ENCODE measurements at places on chromosomes 4 and X.

- DNase-seq, result no peak
Observed at GRCh38 chr4:108036213-108036612, 46.5 kb downstream of the HADH start.

DNA sequence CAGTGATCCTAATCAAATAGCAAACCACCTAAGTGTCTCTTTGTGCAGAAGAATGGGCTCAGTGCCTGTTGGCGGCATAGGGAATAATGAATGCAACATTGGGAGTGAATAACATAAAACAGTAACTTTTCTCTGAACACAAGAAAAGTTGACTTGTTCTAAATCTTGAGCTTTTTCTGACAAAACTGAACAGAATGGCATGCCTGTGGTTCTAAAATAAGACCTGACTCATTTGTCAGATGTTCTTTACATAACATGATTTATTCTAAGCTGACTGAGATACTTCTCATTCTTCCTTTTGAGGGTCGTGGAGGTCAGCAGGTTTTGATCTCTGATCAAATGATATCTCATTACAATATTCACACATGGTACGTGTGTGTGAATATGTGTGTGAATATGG lies 165.4 kb upstream of the WDR1 start:
- DNase-seq, result no peak

- DNase-seq, result no peak
Observed at GRCh38 chr4:3442460-3442958, 741 bp downstream of the HGFAC start.

DNA sequence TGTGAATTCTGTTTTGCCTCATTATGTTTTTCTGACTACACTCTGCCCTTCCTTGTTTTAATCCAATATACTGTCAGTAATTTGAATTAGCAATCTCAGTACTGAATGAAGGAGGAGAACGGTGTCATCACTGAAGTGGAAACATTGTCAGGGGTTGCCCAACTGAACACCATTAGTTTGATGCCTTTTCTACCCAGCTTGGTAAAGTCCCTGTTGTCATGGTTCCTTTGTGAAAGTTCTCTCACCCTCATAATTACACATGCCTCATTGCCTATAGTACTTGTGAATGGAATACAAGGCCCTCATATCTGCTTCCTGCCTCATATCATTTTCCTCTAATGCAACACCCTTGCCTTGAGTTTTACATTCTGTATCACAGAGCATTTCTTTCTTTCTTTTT lies 76.9 kb downstream of the RRAGB start:
- no peak for DNase-seq

- DNase-seq, result no peak
Observed at GRCh38 chr4:146110871-146111485, 64.5 kb upstream of the LSM6 start.

- DNase-seq, result no peak
Observed at GRCh38 chr4:1500231-1500965, 94.2 kb upstream of the NKX1-1 start.

DNA sequence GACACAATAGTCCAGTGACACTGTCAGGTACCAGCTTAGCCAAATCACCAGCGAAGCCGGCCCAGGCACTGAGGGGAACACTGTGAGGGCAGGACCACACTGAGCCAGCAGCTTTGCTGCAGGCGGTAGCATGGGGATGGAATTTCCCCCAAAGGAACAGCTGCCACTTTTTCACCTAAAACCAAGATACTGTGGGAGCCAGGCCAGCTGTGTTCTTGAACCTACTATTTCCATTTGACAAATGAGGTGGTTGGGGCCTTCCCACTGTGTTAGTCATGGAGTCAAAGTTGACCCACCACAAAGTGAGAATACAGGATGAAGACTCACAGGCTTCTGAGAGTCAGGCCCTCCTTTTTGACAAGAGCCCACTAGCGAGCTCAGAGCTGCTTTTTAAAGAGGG lies 70.7 kb upstream of the SH3RF1 start:
- no peak for DNase-seq

DNA sequence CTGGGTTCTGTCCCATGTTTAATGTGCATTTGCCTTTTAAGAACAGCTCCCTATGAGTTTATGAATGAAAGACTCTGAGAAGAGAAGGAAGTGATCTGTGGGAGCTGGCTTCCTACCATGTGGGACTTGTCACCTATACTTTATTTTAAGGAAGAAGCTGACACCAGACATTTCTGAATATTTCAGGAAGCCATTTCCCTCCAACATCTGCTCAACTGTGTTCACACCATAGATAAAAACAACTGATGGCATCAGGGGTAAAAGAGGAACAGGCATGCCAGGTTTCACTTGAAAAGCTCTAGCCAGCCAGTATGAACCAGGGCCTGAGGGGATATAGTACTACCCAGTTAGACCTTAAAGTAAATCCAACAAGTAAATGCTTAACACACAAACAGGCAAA lies 116.0 kb downstream of the COL4A6 start:
- no peak for DNase-seq

DNA sequence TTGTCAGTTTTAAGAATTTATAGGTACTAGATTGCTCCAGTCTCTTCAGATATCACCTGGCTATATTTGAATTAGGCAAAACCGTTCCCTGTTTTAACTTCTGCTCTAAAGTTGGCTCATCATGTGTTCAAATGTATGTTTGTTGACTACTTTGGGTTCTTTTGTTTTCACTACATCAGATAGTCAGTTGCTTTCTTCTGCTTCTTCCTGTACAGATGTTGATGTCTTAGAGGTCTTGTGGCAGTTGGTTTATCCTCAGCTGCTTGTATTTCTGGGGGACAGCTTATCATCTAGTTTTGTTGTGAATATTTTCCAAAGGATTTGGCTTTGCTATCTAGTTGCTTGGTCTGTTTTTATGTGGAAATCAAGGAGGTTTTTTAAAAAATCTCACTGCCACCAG lies 28.0 kb downstream of the TBC1D19 start:
- no peak for DNase-seq

DNA sequence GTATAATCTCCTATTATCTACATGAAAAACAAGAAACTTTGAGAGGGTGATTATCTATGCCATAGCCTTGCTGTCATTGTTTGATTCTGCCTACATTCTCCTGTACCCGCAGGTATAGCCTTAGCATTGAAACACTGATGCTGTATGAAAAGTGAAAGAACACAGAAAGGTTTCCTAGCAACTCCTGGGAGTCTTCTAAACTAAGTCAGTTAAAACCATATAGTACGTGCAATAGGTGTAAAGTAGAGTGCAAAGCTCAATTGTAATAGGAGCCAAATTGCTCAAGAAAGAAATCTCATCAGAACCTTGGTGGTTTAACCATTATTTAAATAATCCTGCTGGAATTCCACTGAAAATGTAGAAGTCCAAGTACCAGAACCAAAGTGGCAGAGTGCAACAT lies 489.7 kb downstream of the PCDH10 start:
- DNase-seq, result no peak

- DNase-seq, result no peak
Observed at GRCh38 chr4:858831-859451, 33.0 kb upstream of the CPLX1 start.

- no peak for DNase-seq
Observed at GRCh38 chrX:153944140-153944799, at the start of gene RENBP. Gene RENBP (minus strand): TSS chrX:153944643. CDS start chrX:153944610, 33 bp downstream.

DNA sequence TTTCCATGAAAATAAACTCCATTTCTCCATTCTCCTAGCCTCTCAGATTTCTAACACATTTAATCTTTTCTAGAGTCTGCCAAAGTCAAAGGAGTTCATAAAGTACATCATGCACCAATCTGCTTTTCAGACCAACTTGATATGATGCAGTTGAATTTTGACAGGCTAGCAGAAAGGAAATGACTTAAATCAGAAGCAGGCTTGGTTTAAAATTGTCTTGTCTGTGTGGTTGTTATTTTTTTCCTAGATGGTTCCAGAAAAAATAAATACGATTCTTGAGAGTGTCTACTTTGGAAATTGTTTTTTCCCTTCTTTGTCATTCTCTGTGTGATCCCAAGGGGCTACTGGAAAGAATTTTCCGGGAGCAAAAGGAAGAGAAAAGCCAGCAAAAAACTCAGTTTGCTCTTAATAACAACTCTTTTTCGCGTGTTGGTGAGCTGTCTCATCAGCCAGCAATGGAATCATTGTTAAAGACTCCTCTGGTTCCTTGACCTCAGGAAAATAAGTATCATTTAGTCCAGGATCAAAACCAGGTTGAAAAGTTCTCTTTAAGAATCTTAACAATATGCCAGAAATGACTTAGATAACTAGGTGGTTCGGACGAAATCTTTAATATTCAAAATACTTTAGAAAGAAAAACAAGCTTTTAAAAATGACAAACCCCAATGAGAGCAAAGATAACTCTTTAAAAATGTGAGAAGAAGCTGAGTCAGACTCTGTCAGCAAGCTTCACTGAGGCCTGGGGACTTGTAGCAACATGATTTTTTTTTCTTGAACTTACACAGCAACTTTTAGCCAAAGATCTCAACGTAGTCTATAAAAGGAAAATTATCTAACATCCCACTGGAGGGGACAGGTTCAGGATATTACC lies 49.7 kb upstream of the GAB1 start:
- DNase-seq, result no peak

- DNase-seq, result no peak
Observed at GRCh38 chr4:47711646-47712045, 126.2 kb downstream of the CORIN start.

- no peak for DNase-seq
Observed at GRCh38 chrX:57211906-57212305, 74.6 kb upstream of the FAAH2 start.

DNA sequence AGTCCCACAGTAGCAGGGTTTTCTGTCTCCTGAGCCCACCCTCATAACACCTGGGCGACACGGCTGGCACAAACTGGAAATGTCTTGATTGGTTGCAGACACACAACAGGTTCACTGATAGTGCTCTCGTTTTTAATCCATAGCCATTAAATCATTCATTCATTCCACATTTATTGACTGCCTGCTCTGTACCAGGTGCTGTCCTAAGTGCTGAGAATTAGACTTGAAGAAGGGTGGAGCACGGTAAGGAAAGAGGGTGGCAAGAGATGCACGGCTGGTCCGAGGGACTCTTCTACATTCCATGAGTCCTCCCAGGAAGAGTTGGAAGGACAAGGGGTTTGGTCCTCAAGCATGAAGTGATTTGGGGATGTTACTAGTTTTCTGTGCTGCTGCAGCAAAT lies 100.0 kb downstream of the RELL1 start:
- DNase-seq, result no peak

- peak; percentile 10 for DNase-seq
Observed at GRCh38 chr4:151644622-151645021, 116.2 kb downstream of the GATB start.

DNA sequence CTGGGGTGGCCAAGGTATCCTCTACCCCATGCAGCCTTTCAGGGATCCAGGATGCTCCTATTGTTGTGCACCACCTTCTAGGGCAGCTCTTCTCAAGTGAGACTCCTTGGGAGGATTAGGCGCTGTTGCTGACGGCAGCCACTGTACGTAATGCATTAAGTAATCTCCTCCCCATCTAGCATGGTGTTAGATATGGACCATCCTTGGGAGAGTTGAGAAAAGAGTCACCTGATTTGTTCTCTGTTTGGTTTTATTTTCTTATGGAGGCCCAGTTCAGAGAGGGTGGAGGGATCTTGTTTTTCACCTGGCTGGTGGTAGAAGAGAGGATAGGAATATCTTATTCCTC lies 46.4 kb downstream of the GYG2 start:
- no peak for DNase-seq

- DNase-seq, result peak; percentile 63
Observed at GRCh38 chr4:117084866-117085701, at the start of gene TRAM1L1. Gene TRAM1L1 (minus strand): TSS chr4:117085576. CDS start chr4:117085393, 183 bp downstream.

DNA sequence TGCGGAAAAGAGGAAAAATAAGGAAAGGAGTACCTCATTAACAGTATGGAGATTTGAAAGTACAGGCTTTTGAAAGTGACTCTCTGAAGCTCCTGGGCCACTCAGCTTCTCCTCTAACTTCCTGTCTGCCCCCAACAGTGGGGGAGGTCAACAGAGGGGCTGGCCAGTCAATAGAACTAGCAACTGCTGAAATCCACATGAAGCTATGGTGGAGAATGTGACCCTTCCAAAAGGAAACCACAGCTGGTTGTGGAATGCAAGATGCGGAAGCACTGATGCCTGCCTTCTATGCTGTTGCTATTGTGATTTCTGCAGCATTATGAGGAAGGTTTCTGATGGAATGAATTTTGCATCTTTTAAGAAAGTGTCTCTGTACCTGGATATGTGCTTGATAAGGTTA lies 2.4 kb downstream of the CORIN start:
- no peak for DNase-seq

DNA sequence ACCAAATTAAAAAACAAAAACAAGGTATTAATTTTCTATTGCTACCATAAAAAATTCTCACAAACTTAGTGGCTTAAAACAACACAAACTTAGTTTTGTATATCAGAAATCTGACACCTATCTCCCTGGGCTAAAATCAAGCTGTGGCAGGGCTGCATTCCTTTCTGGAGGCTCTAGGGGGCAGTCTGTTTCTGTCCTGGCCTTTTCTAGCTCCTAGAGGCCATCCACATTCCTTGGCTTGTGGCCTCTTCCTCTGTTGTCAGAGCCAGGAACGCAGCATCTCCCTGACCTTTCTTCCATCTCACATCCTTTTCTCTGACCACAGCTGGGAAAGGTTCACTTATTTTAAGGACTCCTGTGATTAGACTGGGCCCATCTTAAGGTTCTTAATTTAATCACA lies 38.9 kb upstream of the TLR2 start:
- no peak for DNase-seq

DNA sequence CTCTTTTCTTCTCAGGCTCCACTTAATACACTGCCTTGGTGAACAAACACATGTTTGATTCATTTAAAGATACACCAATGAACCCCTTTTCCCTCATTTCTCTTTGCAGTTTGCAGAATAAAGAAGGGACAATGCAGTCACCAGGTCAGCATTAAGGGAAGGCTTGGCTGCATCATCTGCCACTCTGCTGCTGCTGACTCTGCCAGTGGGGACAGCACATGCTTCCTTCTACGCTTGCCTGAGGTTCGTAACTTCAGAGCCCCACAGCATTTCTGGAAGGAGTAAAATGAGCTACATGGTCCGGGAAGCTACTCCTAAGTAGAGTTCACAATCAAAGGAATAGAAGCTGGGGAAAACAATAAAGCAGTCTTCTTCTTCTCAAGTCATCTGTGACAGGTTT lies 178.9 kb upstream of the GATB start:
- DNase-seq, result no peak

GRCh38 chrX:103919270-103919637 lies 43.2 kb upstream of the TMSB15B start:
- peak; percentile 19 for DNase-seq

DNA sequence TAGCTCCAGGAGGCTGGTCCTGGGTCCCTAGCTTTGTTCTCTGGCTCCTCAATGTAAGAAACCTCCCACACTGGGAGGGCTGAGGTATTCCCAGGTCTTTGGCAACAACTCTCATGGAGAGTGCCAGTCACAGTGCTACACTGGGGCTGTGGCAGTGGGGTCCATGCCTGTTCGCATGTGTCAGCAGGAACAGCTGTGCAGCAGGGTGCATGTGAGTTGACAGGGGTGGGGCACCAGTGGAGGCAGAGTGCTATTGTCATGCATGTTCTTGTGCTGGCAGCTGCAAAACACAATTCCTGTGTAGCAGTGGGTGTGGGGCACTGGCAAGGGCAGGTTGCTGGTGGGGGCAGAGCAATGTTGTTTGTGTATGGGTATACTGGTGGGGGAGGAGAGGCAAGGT lies 246.0 kb downstream of the CXXC4 start:
- DNase-seq, result no peak
